ENCODE measurements at places on chromosomes 16 and 17.

GRCh38 chr17:9766970-9767369, 24.4 kb downstream of the DHRS7C start:
- DNase-seq, result no peak

DNA sequence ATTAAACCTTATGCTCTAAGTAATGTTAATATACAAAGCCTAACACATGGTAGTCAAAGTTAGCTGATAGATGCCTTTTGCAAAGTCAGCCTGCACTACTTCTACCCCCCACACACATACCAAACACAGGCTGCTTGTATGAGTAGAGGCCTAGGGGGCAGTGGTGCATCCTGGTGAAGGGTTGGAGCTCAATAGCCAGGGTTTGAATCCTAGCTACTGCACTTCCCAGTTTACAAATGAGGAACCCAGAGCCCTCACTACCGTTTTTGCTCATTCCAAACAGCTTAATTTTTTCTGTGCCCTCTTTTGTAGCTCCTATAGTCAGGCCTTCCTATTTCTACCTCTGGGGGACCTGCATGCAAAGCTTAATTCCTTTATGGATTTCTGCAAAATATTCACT, 18.9 kb upstream of the HYDIN start:
- no peak for DNase-seq

DNA sequence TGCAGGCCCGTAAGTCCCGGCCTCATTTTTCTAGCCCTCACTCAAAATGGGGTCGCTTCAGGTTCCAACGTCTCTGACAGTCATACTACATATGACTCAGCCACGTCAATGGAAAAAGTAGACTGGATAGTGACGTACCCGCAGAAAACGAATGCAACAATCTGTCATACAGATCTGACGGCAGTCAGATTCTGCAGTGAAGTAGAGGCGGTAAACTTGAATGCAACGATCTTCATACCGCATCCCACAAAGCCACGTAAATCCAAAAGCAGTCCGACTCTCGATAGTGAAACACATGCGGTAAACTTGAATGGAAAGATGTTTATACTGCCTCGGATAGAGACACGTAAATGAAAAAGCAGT, 38.4 kb upstream of the ARL4D start:
- no peak for DNase-seq

GRCh38 chr16:50986453-50986852, 164.6 kb downstream of the SALL1 start:
- DNase-seq, result no peak
